Stimulated activated CD4-positive, alpha-beta T cell treated with anti-CD3 and anti-CD28 coated beads, Interleukin-4, amount 100 ng/mL, for 4 hours (primary cell): ENCODE measurements at places on chromosomes 2 and 18.

DNA sequence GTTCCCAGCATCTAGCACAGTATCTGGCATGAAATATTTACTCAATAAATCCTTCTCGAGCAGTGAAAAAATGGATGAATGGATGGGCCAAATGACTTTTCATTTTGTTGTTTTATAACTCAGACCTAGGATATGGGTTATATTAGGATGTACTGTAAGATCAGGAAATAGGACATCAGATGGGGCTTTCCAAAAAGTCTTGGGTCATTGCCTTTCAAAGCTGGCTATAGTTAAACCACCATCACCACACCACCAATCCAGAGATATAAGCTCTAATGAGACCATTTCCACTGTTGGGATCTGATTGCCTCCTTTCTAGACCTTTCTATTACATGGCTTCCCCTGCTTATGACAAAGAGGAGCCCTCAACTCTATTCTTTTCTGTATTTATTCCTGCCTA, 525.0 kb upstream of the TCF4 start:
- no peak for DNase-seq

DNA sequence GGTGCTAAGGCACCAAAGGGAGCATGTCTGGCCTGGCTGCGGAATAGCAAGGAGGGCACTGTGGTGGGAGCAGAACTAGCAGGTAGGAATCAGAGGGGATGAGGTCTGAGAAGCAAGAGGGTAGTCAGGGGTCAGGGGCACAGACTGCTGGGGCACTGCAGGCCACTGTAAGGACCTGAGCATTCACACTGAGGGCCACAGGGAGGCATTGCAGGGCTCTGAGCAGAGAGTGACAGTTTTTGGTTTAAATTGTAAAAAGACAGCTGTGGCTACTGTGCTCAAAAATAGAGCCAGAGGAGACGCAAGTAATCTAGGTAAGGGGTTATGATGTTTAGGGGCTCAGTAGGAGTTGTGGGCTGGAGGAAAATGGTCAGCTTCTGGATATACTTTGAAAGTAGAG, 41.5 kb downstream of the ARHGAP25 start:
- DNase-seq, result no peak

- DNase-seq, result no peak
Measured at GRCh38 chr2:152445791-152446201, 110.8 kb downstream of the FMNL2 start.

DNA sequence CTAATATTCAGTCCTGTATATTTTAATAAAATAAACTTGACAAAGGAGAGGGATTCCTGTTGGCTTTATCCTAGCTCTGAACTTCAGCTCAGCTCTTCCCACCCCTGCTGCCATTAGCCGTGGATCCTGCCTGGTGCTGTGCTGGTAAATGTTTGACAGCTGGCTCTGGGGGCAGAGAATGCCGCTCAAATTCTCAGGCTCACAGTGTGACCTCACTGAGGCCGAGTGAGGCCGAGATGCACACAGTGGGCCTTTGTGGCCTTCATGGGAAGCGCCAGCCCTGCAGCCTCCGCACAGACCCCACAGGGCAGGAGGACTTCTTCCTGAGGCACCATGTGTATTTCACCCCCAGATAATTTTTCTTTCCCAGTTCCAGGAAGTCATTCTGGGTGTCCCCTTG, 16.5 kb upstream of the FAHD2A start:
- no peak for DNase-seq

DNA sequence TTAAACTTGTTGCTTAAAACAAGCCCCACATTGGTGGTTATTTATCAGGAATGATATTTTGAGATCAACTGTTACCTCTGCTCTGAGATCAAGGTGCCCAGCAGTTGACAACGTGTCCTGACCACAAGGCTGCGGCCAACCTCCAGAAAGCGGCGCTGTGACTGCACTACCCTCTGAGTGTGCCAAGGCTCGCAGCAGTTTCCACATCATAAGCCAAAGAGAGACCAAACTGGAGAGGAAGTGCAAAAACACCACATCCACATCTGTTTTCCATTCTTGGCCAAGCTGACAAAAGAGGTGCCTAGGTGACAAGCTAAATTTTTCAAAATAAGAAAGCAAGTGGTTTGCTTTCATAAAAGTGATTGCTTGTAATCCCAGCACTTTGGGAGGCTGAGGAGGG, 410.8 kb upstream of the POU3F3 start:
- DNase-seq, result no peak

DNA sequence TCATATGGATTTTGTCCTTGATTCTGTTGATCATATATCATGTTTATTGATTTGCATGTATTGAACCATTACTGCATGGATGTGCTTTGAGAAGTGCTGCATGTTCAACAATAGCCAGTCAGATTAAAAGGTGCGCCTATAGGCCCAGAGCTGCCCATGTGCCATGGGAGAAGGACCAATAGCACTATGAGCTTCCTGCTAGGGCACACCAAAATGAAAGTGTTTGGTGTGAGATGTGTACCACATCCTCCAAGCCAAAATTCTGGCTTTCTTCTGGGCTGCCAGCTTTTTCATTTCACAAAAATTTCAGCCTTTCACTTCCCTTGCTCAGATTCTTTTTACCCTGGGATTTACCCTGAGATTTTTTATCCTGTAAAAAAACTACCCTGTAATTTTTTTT, 34.8 kb upstream of the MMADHC start:
- DNase-seq, result no peak

GRCh38 chr2:24511894-24512293, 20.8 kb downstream of the NCOA1 start:
- no peak for DNase-seq

DNA sequence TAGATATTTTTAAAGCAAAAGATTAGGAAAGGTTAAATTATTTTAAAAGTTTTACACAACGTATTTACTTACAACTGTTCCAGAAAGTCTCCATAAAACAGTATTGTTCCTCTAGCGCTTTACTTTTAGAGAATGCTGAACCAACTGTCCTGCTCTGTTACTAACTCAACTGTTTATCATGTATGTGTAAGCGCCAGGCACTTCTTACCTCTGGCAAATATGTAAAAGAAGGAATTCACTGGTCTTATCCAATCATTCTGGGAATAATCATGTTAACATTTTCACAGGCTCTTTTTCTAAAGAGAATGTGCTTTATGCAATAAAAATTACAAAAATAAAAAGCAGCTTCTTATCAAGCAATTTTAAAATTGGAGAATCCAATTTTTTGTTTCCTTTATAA, 68.0 kb downstream of the COBLL1 start:
- no peak for DNase-seq

DNA sequence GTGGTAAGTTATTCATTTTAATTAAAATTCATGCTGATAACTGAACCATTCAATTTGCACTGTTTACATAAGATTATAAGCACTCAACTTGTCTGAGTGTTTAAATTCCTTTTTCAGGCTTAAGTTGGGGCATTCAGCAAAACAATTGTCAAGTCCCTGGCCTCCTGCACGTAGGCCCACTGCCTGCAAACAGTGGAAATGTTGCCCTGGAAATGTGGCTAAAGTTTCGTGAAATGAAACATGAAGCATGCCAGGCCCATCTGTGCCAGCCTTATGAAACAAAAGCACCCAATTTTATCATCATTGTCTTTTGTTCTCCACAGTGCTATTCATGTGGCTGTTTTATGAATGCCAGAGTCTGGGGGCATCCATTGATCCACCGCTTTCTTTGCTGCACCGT, 163.7 kb downstream of the PTGR3 start:
- no peak for DNase-seq

DNA sequence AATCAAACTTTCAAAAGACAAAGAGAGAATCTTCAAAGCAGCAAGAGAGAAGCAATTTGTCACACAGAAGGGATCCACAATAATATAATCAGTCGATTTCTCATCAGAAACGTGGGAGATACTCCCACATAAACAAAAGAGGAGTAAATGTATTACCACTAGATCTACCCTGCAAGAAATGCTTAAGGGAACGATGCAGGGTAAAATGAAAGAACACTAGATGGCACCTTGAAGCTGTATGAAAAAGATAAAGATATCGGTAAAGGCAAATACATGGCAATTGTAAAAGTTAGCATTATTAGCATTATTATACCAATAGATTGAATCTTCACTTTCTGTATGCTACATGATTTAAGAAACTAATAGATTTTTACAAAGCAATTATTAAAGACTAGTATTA, 677.0 kb downstream of the SUCLG1 start:
- no peak for DNase-seq

- DNase-seq, result no peak
Measured at GRCh38 chr2:45889620-45890370, 238.3 kb downstream of the PRKCE start.

DNA sequence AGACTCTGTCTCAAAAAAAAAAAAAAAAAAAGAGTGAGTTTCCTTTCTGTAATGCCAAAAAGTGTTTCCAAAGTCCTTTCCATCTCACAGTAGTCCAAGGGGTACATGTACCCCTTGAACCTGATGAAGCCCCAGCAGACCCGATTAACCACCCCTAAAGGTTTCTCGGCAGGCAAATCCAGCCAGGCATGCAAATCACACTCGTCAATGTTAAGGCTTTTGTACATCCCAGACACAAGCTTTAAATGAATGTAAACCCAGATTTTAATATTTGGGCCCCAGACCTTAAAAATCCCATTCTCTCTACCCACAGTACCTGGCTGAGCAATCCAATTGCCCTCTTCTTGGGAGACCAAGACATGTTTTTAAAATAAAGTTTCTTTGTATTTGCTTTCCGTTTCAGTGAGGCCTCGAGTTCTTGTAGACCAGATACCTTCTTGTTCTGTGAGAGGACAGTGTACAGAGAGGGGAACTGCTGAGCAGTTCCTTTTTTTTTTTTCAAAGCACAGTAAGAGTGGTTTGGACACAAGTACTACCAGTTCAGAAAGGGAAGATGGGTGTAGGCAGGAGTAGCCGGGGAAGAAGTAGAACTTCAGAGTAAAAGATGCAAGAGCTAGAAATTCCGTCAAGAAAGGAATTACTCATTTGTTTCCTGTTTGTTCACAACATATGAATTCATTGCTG, at the start of gene NLRC4:
Gene NLRC4, minus strand, starts transcription at position 465 of the 684 bp plus-strand sequence. CDS start 8,111 bp downstream, outside the sequence.
- no peak for DNase-seq

- no peak for DNase-seq
Measured at GRCh38 chr18:80241919-80242777, 5.2 kb downstream of the PARD6G start.

GRCh38 chr2:70490381-70490780, 63.2 kb downstream of the TGFA start:
- DNase-seq, result no peak

DNA sequence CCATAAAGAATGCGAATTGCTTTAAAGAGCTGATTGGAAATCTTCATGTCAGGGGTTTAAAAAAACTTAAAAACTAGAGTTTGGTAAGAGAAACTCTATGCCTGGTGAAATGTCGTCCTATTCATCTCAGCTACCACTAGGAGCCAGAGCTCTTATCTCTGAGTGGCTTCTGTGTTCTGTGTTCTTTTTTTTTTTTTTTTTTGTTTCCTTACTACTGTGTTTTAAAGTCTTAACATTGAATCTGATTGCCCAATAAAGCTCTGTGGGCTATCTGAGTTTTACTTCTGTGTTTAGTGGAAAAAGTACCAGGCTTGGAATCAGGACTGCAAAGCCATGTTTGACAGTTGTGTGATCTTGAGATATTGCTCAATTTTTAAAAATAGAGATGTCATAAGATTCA, 494.8 kb downstream of the RIT2 start:
- no peak for DNase-seq

DNA sequence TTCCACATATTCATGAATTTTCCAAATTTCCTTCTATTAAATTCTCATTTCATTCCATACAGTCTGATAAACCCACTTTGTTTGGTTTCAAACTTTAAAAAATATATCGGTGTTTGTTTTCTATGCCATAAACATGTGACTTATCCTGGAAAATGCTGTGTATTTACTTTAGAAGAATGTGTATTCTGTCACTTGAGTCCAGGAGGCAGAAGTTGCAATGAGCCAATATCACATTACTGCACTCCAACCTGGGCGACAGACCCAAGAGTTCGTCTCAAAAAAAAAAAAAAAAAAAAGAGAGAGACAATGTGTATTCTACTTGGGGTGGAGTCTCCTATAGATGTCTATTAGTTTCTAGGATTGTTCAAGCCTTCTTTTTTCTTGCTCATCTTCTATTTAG, 31.8 kb downstream of the MBD5 start:
- no peak for DNase-seq
